ENCODE measurements at places on chromosomes 1 and 21.

- no peak for DNase-seq
Measured at GRCh38 chr21:31545036-31545435, 114.5 kb upstream of the SOD1 start.

GRCh38 chr1:12711536-12711935 lies 4.4 kb upstream of the AADACL3 start:
- peak; percentile 85 for DNase-seq

DNA sequence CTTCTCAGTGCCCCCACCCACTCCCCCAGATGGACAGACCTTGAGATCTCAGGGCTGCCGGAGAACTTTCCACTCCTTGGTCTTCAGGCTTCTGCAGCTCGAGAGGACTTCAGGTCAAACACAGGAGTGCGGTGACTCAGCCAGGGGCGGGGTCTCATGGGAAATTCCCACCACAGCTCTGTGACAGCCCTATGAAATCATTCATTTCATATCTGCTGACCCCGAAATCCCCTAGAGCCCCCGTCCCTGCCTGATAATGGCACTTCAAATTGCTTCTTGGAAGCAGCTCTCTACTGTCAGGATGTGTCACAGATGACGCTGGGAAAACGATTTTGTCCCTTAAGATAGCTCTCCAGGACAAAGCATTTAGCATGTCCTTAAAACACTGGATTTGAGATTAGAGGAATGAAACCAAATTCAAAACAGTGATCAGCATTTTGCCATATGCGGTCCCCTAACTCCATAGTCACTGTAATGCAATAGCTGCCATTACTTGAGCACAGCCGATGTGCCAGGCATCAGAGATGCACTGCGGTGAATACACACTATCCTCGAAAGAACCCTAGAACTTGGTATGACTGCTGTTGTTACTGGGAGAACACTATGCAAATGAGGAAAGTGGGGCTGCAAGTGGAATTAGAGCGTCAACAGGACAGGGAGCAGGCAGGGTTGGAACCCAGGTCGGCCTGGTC lies at the start of gene TNFRSF9:
TSS of gene TNFRSF9 (minus strand) at position 95 of the 692 bp plus-strand sequence. CDS start 845 bp downstream, outside the sequence.
- no peak for DNase-seq

GRCh38 chr1:3570066-3570986 lies 41.0 kb downstream of the MEGF6 start:
- no peak for DNase-seq

- no peak for DNase-seq
Measured at GRCh38 chr1:95535614-95536013, 301.6 kb downstream of the RWDD3 start.

- no peak for DNase-seq
Measured at GRCh38 chr1:18640228-18641004, 9.8 kb downstream of the PAX7 start.

- DNase-seq, result peak; percentile 5
Measured at GRCh38 chr21:28099001-28099705, 893.5 kb downstream of the LTN1 start.

DNA sequence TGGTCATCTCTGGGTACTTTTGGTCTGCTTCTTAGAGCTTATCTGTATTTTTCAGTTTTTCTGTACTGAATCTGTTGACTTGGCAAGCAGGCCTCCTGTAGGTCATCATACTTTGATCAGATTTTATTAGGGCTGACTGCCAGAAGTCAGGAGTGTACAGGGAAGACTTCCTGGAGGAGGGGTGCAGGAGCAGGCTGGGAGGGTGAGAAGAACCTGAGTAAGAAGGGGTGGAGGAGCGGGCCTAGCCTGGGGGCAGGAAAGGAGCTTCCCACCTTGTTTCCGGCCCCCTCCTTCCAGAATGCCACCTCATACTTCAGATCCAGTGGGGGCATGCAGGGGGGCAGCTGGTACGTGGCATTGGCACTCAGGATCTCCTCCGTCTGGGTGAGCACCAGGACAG lies 18.3 kb upstream of the IL22RA1 start:
- DNase-seq, result no peak

DNA sequence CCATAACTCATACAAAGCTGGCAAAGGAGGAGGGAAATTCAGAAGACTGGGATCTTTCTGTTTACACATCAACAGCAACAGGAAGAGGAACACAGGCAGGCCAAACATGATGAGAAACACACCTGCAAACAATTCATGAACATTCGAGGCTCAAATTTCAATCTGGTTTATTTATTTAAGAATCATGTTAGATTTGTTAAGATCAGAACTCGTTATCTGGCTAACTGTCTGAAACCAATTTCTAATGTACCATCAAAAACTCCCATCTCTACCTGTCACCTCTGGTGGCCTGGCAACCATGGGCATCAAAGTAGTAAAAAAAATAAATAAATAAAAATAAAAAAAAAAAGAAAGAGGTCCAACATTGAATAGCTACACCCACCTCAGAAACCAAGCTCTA lies 9.8 kb downstream of the LBR start:
- DNase-seq, result no peak

DNA sequence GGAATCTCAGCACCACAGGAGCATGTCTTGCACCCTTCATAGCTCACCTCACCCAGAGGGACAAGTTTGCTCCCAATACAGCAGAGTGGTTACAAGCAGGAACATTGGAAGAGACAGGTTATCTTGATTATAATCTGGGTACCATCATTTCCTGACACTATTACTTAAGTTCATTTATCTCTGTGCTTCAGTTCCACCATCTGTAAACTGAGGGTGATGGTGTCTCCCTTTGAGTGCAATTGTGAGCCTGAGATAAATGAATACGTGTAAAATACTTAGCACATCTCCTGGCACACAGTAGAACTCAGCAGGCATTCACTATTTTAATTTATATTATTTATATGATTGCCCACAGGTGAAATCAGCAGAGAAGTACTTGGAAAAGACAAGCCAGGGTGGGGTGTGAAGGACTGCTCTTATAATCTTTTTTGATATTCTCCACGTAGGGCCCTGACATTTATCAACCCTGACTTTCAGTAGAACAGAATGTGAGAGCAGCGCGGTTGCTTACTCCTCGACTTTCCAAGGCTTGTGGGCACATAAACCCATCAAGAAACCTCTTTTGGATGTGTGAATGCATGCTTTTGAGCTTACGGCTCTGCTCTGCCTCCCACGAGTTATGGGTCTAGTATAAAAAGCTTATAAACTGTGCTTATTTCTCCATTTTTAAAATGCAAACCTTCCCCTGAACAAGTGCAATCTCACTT lies 34.9 kb downstream of the DUSP10 start:
- DNase-seq, result no peak

DNA sequence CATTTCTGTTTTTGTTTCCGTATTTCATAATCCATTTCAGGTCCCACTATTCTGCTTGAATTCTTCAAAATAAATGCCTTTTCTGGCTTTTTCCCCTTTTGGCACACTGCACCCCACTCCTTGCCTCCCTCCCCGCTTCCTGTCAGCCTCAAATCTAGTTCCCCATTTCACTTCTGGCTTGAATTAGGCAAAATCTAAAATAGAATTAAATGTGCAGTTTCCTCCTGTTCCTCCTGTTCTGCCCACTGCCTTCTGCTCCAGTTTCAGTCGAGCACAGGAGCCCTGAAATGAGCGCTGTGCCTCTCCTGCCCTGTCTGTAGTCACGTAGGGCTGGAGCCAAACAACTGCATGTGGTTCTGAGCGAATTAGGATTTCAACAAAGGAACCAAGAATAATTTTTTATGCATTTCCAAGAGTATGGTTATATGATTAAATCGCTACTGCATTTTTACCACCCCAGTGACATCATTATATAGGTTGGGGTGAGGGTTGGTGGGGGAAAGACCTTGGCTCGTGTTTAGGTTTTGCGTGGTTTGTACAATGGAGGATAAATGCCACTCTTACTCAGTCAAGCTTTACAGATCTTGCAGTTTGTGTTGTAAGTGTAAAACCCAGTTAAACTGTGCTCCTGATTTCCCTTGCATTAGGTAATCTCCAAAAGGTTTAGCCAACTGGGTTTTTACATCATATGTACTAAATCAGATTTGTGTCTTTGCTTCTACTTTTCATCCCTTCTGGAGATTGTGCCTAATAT lies 114.9 kb downstream of the VPS13D start:
- DNase-seq, result peak; percentile 18

- peak; percentile 66 for DNase-seq
Measured at GRCh38 chr1:87203904-87204303, 124.8 kb upstream of the LMO4 start.

All from fibroblast of skin of right quadriceps (primary cell).